NCI-H510A treated with DMSO at 0.1 percent for 48 hours (cell line): ENCODE measurements at places on chromosomes 11 and 22.

DNA sequence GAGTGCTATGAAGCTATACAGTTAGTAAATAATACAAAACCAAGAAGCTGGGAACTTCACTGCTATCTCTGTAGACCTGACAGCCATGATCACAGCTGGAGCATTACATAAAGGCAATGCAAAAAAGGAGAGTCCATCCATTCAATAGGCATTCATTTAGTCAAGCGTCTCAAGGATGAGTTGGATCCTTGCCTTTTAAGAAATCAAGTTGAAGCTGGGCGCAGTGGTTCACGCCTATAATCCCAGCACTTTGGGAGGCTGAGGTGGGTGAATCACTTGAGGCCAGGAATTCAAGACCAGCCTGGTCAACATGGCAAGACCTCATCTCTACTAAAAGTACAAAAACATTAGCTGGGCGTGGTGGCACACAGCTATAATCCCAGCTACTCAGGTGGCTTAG is 48.1 kb upstream of the ALKBH3 start:
- no peak for DNase-seq

DNA sequence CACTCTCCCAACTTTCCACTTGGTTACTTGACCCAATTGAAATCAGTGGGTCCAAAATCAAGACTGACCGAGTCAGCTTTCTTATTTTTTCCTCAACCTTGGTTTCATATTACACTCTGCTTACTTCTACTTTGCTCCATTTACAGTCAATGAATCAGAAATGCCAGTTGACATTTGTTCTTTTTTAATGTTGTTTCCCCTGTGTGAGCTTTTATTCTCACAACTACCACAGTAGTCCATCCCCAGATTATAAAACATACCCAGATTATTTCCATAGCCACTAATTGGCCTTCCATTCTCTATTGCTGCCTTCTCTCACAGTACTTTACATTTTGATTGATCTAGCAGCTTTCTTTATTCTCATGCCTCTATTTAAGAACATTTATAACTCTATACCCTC is 50.0 kb downstream of the DNAJC24 start:
- DNase-seq, result no peak

GRCh38 chr11:134266841-134267251 is 9.3 kb upstream of the GLB1L3 start:
- DNase-seq, result no peak

DNA sequence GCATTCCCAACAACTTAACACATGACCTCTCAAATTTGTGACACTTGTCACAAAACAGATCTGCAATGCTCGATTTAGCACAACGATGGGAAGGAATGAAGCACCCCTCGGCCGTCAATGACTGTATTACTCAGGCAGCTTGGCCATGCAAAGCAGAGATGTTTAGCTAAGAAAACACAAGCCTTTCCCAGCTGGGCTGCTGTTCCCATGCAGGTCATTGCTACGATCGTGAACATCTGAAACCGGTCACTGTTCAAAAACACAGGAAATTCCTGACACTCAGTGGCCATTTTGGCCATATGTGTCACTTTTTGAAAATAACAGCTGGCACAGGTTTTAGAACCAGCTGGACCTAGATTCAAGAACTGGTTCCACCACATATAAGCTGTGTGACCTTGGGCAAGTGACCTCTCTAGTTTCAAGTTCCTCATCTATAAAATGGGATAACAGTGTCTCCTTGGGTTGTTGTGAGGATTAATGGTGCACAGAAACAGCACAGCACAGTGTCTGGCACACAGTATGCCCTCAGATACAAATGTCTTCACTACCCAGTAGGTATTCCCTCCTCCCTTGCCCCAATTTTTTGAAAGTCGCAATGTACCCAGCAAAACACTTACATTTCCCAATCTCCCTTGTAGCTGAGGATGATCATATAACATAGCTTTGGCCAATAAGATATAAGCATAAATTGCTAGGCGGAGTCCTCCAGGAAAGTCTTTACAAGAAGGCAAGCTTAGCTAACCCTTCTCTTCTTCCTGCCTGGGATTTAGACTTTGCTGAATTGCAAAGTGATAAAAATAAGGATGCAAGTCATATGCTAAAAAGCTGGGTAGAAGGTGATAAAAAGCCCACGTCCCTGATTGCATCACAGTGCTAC is 93.1 kb downstream of the C11orf58 start:
- no peak for DNase-seq

DNA sequence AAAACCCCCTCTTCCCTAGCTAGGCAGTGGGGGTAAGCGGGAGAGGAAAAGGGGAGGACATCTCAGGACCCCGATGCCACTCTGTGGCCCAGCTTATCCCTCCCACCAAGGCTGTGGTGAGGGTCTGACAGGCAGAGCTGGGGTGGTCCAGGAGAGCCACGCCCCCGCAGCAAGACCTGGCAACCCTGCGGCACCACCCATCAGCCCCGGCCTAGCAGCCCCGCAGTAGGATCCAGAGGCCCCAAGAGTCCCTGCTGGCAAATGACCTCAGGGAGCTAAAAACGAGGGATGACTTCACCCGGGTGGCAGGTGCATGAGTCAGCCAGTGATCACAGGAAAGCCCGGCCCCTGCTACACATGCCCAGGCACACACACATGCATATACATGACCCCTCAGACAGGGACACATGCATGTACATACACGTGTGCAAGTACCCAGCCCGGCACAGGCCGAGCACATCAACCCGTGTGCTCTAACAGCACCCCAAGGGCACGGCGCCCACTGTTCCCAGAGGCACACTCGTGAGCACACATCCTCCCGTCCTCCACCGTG is 32.3 kb downstream of the ARVCF start:
- no peak for DNase-seq

- DNase-seq, result no peak
Observed at GRCh38 chr11:59769111-59769510, 13.9 kb downstream of the STX3 start.

- no peak for DNase-seq
Observed at GRCh38 chr11:19353287-19353850, 112.6 kb upstream of the E2F8 start.

DNA sequence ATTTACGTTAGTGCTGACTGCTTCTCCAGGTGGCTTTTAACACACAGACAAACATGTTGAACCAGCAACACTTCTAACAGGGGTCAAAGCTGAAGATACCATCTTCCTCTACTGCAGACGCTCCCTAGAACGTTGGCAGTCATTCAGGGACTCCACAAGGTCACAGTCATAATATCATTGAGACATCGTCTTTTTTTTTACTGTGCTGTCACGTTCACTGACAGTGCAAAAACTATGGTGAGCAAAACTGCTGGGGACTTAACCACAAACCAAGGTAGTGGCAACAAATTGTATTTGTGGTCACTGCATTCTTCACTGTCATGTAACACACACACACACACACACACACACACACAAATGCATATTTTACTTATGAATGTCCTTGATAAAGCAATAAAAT is 244.9 kb downstream of the CASP12 start:
- no peak for DNase-seq

- DNase-seq, result no peak
Observed at GRCh38 chr22:44898236-44898635, 111.6 kb downstream of the PHF21B start.

DNA sequence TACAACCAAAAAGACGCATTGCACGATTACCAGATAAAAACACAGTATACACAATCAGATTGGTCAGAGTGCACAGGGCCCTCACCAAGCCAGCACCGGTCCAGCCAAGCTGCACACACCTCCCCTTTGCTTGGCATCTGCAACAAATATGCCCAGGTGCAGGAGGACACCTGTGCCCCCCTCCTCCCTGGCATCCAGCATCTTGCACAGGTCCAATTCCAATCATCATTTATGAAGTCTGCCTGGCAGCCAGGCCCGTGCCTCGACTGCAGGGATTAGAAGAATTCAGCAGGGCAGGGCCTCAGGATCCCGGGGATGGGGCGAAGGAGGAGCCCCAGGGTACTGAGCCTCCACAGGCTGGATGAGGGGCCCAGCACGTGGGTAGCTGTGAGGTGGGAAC is 302.1 kb downstream of the CTTN start:
- no peak for DNase-seq

DNA sequence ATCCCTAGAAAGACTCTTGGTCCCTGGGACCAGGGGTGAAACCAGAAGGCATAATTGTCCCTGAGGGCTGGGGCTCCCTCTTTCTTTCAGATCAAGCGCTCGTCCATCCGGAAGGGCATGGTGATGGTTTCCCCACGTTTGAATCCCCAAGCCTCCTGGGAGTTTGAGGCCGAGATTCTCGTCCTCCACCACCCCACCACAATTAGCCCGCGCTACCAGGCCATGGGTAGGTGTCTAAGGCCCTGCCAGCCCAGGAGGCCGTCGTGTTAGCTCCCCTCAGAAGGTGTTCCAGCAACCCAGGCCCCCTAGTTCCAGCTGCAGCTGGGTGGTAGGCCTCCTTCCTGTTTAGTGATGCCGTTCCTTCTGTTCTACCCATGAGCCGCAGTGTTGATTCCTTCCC is 21.4 kb downstream of the GTPBP1 start:
- no peak for DNase-seq

- DNase-seq, result no peak
Observed at GRCh38 chr11:57647372-57647771, 2.3 kb downstream of the YPEL4 start.

DNA sequence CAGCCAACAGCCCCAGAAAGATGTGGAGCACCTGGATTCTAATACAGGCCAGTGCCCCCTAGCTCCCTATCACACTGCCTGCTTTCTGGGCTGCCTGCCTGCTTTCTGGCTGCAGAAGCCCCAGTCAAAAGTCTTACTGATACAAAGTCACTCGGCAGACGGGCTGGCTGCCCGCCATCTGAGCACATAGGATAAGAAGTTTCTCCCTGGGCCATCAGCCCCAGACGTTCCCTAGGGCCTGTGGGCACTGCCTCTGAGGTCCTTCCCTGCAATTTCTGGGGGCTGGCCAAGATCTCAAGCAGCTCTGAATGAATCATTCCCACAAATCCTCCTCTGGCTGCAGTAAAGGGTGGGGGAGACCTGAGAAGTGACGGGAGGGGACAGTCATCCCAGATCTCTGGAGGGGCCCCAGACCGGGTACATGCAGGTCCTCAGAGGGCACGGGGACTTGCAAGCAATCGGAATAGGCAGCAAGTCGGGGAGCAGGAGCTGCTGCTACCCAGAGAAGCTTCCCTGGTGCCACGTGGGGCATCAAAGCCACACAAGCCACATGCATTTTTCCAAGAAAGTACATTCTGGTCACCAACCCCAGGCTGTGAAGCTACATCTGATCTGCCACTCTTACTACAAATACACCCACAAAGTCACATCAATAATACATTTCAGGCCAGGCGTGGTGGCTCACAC is 4.7 kb downstream of the TPST2 start:
- no peak for DNase-seq

DNA sequence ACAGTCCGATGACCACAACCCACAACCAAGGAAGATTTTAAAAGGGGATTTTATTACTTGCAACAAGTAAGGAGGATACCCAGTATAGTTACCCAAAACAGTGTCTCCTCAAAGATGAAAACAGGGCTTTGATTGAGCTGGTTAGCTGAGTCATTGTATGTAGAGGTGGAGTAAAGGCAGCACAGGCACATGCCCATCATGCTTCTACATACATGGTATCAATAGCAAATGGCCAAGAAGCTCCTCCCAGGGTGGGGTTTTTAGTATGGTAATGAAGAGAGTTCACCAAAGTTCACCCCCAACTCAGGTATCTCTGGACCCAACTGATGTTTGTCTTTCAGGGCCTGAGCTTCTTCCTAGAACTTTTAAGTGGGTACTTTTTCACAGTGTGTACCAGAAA is 157.1 kb upstream of the CEP126 start:
- no peak for DNase-seq

DNA sequence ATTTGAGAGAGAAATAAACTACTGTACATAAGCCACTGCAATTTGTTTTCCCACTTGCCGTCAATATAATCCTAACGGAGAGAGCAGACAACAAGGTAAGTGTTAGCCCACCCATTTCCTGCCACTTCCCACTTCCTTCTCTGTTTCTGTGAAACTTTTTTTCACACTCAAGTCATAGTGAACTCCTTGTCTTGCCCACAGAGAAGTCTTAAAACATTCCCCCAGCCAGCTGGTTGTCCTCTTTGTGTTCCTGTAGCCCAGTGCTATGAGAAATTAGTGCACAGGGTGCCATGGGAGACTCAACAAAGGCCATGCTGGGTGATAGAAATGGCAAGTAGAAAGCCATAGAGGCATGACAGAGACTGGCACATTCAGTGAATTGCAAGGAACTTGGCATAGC is 208.6 kb downstream of the BLID start:
- no peak for DNase-seq

GRCh38 chr11:118000067-118000849 is 14.1 kb downstream of the IL10RA start:
- no peak for DNase-seq

- no peak for DNase-seq
Observed at GRCh38 chr11:79195209-79195608, 245.6 kb downstream of the TENM4 start.

- DNase-seq, result no peak
Observed at GRCh38 chr11:2185324-2186085, 13.9 kb upstream of the TH start.

DNA sequence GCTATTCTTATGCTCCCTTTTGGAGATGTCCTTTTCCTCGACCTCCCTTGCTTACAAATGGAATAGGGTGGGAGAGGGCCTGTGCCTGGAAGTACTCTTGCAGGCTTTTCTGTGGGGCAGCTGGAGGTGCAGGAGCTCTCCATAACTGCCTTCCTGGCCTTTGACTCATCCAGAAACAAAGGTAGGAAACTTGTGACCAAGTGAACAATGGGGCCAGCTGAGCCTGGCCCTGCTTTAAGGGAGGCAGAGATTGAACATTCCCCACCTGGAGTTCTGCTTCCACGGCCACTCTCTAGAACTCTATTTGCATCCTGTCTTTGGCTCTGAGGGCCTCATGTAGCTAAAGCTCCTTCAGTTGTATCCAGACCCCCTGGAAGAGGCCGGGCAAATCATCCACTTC is 5.1 kb upstream of the LYVE1 start:
- no peak for DNase-seq

DNA sequence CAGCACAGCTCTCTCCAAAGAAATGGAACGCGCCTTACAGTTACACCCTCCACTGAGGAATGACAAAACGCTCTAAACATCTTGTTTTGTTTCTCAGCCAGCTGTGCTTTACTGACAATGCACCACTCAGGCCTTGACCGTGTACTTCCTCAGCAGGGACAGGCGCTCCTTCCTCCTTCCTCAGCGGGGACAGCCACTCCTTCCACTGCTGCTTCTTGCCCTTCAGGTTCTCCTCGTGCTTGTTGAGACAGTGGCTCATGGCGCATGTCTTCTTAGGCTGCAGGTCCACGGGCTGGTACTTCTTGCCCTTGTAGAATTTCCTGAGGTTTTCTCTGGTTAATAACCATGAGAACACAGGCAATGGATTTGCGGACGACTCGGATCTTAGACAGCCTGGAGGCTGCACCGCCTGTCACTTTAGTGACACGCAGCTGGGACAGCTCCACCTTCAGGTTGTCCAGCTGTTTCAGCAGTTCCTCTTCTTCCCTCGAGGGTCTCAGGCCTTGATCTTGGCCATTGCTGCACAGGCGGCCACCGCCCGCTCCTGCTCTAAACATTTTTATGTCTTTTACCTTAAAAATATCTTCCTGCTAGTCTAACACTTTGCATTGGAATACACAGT is 613.8 kb downstream of the BRD1 start:
- no peak for DNase-seq
